AG09319 (cell line): ENCODE measurements at places on chromosomes 7 and 10.
A peak's percentile ranks its signal among the peaks of the same experiment; 100 is the strongest.

- no peak for DNase-seq
Observed at GRCh38 chr10:2893158-2893845, 174.0 kb upstream of the PFKP start.

DNA sequence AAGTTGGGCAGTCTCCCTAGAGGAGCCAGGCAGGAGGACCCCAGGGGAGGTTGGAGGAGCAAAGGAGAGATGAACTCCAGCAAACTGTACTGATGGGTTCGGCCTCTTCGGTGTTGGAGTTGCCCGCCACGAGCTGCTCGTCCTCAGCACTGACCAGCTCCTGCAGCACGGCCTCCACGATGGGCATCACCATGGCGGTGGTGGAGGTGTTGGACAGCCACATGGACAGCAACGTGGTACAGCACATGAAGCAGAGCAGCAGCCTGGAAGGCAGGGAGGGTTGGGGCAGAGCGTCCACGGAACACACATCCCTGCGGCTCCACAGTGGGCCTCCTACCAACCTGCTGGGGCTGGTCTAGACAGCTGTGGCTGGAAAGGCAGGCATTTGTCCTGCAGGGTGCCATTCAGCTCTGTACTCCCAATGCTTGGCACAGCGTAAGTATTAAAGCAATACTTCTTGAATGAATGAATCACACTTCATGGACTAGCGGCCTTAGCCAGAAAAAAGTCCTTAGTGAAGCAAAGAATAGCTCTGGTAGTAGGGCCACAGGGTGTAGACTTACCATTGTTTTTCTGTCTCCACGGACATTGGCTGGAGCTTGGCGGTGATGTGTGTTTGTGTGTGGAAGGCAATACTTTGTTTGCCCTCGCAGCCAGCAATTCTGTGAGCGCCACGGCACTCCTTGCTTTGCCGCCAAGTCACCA, 21.8 kb downstream of the SLC13A4 start:
- no peak for DNase-seq

GRCh38 chr10:130812381-130813148, 499.0 kb downstream of the TCERG1L start:
- DNase-seq = no peak

- DNase-seq = no peak
Observed at GRCh38 chr7:110388457-110388856, 702.5 kb upstream of the LRRN3 start.

- peak; percentile 31 for DNase-seq
Observed at GRCh38 chr10:113058523-113059370, 108.7 kb downstream of the TCF7L2 start.

- no peak for DNase-seq
Observed at GRCh38 chr10:42177077-42177792, 461.1 kb downstream of the ZNF33B start.

DNA sequence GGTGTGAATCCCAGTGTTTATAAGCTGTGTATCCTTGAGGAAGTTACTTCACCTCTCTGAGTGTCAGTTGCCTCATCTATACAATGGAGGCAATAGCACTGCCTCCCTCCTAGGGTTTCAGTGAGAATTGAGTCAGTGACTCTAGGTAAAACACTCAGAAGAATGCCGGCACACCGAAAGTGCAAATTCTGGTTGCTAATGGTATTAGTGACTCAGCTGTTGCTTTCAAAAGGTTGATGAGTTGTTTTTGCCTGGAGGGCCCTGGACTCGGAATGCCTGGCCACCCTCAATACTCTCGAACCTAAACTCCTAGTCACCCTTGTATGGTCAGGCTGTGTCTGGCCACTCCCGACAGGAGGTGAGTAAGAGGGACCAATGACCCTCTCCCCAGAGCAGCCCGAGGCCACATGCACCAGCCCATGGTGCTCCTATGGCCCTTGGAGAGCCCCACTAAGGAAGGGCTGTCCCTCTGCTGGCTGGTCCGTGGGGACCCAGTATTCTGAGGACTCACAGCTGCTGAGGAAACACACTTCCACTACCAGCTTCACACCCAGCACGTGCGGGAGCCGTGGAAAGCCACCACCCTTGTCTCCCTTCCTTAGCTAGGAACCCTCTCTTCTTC, 60.2 kb downstream of the CALML3 start:
- DNase-seq = no peak

DNA sequence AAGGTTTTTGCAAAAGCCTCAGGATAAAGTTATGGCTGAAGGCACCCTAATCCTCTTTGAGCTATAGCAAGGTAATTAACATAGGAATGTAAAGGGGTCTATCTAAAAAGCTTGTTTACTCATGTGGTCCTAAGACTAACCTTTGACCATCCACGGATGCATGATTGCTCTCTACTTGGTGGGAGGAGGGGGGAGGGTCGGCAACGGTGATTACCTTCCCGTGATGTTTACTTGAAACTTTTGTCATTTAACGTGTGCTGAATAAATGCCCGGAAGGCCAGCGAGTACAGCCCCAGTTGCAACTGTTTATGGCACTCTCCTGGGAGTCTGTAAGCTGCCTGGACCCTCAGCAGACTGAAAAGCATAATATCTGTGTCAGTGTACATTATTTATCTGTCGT, 78.9 kb upstream of the GPR22 start:
- DNase-seq = no peak
